ENCODE measurements at places on chromosomes 11 and 22. TPM values are rescaled to one million over a fixed set of nuclear protein-coding genes. Genes with fewer than 3 reads are reported as not detected.

DNA sequence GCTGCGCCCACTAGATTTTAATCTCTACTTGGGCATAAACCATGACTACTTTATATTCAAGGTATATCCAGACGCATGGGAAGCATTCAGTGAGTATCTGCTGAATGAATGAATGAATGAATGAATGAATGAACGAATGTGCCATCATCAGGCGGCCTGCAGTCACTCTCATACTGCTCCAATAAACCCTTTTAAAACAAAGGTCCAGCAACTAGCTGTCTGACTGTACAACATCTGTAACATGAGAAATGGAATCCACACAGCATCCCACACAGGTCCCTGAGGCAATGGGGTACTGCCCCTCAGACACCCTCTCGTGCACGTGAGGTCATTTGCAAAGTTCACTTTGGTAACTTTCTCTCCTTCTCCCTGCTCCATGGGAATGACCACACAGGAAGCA is 147.5 kb downstream of the LARGE1 start:
- no peak for DNase-seq

- peak; percentile 34 for DNase-seq
These were observed 85.8 kb downstream of the TRMU start for GRCh38 chr22:46421267-46421666.

- no peak for DNase-seq
These were observed 22.1 kb upstream of the BDNF start for GRCh38 chr11:27722117-27722952.

DNA sequence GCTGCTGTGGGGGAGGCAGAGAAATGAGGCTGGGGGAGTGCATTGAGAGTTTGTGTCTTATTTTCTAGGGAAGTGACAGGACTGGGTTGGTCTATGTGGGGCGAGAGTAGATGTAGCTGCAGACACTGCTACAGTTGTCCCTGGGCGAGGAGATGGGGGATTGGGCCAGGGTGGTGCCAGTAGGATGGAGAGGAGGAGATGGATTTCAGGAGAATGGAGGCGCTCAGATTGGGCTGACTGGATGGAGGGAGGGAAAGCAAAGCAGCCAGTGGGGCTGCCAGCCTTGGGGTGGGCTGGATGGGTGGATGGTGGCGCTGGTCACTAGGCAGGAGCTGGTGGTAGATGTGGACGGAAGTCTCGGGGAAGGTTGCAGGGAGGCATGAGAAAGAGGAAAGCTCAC is 9.3 kb downstream of the OMP start:
- no peak for DNase-seq

Gene APLNR
- not detected for total RNA-seq

Gene TIGD3
- total RNA-seq = 0.89 TPM

GRCh38 chr22:49466878-49467595 is 360.6 kb downstream of the BRD1 start:
- DNase-seq = no peak

GRCh38 chr22:43300891-43301676 is 42.1 kb downstream of the SCUBE1 start:
- DNase-seq = no peak

DNA sequence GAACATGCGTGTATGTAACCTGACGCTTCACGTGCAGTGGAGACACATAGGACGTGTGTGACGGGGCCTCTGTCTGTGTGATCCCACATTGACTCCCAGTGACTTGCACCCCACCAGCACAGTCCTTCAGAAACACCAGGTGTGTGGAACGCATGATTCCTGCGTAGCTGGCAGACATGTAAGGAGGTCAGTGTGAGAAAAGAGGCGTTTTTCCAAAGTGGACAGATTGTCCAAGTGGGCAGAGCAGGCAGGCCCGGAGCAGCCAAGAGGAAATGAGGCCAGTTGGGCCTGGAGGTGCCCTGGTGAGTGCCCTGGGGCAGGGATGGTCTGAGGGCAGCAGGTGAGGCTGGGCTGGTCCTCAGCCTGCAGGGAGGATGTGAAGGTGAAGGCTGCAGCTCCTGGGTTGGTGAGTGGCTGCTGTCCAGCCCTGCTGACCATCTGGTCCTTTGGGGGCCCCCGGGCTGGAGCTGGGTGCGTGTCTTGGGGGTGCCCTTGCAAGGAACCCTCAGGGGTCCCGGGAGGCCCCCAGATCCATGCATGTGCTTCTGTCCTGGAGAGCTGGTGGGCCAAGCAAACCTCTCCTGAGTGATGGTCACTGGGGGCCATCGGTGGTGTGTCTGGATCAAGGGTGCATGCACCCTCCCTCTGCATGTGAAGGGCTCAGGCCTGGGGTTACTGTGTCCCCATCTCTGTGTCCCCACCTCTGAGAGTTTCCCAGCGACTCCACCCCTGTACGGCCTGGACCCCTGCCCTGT is 26.6 kb downstream of the SHANK3 start:
- DNase-seq = no peak

DNA sequence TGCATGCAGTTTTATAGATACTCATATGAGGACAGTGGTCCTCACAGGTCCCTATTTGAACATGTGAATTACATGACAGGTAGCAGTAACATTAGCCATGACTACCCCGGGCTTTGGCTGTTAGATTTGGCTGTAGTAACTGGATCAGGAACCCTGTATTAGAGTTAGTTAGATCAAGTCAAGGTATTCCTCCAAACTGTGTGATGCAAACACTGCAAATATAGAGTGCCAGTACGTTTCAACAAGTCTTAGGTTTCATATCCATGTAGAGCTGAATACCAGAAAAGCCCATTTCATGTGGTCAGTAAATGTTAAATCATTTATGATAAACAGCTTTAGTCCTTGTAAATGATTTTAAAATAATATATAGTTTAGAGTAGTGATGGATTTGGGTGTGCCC is 29.5 kb upstream of the PITPNB start:
- no peak for DNase-seq

- no peak for DNase-seq
These were observed 117.5 kb downstream of the FCHSD2 start for GRCh38 chr11:73024639-73025038.
